ENCODE measurements at places on chromosomes 13 and 19.

DNA sequence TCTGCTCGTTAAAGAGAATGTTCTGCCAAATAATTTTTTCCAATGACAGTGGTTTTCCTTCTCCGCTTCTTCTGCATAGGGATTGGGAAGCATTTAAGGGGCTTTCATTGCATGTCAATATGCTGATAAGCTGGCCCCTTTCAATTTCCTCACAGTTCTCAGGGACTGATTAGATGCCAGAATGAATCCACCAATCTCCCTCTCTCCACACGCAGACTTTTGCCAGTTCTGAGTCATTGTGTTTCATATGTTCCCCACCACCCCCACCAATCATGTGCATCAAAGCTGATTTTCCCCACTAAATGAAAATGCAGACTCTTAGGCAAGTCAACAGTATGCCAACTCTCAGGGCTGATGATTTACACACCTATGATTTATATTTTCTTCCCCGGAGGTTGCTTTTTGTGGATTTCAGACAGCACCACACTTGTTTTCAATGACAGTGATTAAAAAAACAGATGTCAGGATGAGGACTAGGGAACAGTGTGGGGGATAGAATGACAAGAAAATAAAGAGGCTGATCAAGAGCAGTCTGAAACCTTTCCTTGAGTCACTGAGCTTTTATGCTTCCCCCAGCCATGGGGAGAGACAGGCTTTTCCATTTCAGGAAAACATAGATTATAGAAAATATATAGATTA lies 47.9 kb upstream of the C13orf42 start:
- DNase-seq = peak; percentile 23

- no peak for DNase-seq
Measured at GRCh38 chr13:33763021-33763420, 54.9 kb upstream of the RFC3 start.

GRCh38 chr13:80109303-80109702 lies 231.6 kb downstream of the SPRY2 start:
- DNase-seq = no peak

DNA sequence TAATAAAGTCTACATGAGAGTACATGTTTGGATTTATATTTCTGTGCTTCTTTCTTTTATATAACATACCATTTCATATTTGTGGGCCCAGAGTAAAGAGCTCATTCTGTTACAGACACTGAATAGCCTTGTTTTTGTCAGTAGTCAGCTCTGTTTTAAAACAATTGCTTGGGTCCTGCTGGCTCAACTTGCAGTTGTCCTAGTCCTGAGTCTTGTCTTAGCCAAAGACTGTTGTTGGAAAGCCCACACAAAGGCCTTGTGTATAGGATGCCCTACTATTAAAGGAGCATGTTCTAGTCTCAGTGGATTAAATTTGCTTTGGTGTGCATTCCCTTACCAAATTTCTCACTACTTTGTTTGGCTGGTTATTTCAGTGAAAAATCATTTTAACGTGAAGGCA lies 3.8 kb upstream of the KCNRG start:
- DNase-seq = no peak

GRCh38 chr13:38688674-38689073 lies 1.8 kb downstream of the FREM2 start:
- no peak for DNase-seq

DNA sequence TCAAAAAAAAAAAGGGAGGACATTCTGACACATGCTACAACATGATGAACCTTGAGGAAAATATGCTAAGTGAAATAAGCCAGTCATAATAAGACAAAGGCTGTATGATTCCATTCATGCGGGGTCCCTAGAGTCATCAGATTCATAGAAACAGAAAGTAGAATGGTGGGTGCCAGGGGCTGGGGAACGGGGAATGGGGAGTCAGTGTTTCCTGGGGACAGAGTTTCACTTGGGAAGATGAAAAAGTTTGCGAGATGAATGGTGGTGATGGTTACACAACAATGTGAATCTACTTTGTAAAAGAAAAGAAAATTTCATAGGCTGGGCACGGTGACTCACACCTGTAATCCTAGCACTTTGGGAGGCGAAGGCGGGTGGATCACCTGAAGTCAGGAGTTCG lies 6.1 kb upstream of the CLEC4G start:
- no peak for DNase-seq

GRCh38 chr13:25756912-25757311 lies 294.9 kb downstream of the SHISA2 start:
- DNase-seq = no peak

DNA sequence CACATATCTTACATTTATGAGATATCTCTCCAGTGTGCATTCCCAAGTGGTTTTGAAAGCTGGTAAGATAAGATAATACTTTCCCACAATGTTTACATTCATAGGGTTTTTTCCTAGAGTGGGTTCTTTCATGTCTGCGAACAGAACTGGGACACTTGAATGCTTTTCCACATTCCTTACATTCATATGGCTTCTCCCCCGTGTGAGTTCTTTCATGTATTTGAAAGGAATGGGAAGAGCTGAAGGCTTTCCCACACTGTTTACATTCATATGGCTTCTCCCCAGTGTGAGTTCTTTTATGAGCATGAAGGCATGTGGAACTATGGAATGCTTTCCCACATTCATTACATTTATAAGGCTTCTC lies 19.7 kb downstream of the ZNF433 start:
- no peak for DNase-seq

GRCh38 chr19:13712767-13713201 lies 51.5 kb upstream of the MRI1 start:
- no peak for DNase-seq

DNA sequence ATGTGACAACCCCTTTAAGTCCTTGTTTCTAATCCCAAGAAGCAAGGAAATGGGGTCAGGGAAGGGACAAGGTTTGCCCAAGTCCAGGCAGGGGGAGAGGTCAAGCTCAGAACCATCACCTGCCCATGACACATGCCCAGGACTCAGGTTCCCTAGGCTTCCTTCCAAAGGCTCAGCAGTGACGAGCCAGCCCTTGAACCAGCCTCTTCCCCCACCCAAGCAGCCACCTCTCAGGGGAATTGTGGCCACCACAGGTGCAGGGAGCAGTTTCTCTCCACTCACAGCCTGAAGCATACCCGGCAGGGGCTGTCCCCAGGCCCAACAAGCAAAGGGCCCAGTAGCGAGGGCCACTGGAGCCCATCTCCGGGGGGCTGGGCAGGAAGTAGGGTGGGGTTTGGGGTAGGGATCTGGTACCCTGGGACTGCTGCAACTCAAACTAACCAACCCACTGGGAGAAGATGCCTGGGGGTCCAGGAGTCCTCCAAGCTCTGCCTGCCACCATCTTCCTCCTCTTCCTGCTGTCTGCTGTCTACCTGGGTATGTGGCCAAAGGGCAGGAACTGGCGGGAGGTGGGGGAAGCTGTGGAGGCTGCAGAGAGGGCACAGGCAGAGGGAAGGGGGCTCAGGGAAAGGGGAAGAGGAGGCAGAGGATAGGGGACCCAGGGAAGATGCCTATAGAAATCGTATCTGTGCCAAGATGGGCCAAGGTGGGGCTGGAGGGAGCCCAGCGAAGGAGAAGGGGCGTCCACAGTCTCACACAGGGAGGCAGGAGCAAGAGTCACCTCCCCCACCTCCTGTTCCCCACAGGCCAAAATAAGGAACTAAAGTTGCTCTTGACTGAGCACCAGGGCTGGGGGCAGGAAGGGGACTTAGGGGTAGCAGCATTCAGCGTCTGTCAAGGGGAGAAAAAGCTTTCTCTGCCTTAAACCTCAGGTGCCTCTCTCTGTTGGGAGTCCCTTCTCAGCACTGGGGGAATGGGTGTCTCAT lies at the start of gene CD79A:
CD79A (plus strand) TSS at position 433 of the 986 bp plus-strand sequence; CDS start at position 459, 26 bp downstream.
- DNase-seq = no peak

DNA sequence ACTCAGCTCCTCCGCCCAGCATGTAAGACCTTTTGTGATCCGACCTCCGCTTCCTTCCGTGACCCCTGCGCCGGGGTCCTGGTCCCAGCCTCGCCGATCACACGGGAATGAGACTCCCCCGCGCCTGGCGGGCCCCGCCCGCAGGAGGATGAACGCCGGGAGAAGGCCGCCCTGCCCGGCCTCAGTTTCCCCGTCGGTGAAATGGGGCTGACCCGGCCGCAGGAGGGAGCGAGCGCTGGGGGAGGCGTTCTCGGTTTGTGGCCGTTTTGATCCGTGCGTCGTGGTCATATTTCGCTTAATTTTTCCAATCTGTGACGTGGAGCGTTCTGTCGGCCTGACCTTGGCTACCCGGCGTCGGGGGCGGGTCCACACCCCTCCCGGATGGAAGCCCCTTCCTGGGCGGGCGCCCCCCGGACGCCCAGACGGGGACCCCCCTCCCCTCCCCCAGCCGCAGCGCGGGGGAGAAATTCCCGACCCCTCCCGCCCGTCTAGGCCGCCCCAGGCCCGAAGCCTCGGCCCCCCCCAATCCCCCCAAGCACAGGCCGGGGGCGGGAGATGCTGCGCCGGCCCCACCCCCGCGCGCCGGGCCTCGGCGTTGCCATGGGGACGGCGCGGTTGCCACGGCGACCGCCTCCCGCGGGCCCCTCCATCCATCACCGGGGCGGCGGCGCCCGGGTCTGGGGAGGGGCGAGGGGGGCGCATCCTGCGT lies 11.1 kb downstream of the PALM start:
- DNase-seq = peak; percentile 72

DNA sequence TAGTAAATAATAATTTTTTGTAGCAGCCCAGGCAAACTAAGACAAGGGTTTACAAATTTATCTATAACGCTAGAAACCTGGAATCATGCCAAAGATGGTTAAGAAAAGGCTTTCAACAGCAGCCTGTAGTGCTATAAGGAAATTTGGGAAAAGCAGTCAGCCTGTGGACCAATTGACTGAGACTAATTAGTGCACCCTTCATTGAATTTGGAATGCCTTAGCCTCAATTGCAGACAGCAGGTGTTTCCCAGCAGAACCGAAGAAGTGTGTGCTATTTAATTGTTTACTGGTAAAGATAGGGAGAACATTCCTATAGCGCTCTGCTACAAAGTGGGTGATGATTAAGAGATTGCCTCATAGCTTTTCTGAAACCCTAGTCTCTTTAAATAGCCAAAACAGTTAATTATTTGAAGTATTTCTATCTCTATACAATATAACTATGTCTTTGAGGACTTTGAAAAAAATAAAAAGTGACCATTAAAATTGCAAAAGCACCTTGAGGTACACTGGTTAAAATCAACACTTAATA lies 1884.3 kb upstream of the PCDH20 start:
- DNase-seq = peak; percentile 21
